ENCODE measurements at places on chromosomes 2 and 18.

GRCh38 chr2:202609381-202610145, 25.2 kb upstream of the FAM117B start:
- no peak for DNase-seq

- DNase-seq: no peak
Observed at GRCh38 chr2:114442510-114442909, at the start of gene DPP10. Gene DPP10, plus strand, starts transcription at chr2:114442641.

DNA sequence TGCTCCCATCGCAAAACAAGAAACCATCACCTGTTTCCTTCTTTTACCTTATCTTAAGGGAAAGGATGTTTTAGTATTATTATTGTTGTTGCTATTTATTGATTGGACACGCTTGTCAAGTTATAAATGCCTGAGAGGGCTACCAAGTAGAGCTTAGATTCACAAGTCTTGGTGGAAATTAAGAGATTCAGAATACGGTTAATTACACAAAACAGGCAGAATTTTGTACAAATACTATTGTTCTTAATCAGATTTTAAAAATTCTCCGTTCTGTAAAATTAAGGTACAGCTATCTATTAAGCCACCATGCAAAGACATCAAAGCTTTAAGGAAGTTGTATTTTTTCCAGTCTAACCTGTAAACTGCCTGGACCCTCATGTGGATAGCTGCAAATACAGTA, 1.1 kb upstream of the ZNF521 start:
- DNase-seq: no peak

DNA sequence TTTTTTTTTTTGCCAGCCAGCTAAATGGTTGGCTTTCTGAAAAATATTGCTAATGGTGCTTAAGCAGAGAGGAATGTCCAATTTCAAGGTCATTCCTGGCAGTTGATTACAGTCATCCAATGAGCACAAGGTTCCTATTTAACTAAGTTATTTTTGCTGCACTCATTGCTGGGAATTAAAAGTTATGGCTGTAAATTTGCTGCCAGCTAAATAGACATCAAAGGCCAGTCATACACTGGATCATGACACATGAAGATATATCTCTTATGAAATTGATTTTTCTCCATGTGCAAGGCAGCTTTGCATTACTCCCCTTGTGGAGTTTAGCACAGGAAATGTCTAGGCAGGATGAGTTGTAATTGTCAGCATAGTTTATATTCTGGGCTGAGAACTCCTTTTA, 1898.4 kb upstream of the CELF4 start:
- DNase-seq: no peak

DNA sequence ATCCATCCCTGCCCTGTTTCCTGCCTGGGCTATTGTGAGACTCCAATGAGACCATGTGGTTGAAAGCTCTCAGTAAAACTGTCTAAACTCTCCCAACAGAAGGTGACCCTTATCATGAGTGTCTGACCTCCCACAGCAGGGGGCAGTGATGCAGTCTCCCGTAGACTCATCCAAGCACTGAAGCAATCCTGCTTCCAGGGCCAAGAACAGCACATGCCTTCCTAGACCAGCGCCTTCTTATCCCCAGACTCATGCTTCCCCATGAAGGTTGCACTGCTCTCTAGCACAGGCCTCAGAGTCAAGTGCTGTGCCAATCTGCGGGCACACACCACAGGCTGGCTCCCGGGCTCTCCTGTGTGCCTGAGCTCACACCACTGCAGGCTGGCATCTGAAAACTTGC, 112.3 kb downstream of the TNS1 start:
- DNase-seq: no peak

DNA sequence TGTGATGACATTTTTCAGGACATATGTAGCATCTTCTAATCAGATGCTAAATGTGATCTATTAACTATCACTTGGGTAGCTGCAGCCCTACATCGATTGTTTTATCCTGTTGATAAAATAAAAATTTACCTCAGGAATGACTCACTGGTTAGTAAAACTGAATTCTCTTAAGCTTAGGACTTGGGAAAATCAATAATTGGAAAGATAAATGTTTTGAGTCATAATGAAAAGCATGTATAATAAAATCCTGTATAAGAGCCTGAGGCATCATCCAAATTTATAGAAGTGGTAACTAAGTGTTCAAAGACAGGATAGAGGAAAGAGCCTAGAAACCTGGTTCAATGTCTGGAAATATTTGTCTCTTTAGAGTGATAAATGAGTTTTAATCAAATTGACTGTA, 168.1 kb upstream of the VWC2L start:
- no peak for DNase-seq

DNA sequence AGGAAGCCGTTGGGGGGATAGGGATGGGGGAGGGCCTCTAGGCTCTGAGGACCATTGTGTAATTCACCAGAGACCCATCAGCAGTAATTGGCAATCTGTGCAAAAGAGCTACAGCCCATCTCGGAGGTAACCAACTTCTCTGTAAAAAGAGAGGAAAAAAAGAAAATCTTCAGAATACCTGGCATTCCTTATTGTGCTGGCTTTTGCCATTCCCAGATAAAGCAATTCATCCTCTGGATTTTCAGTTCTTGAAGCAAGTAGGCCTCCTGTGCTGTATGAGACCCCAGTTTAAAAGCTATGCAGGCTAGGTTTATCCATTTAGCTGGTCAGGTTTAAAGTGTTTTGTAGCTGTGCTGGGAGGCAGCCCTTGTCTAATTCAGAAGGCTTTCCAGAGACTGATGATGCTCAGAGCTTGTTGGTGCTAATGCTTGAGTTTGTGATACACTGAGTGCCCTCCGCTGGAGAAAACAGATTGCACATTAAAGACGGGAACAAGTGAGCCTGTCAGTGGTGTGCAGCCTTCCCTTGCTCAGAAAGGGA, at the start of gene LRRTM4:
LRRTM4 (minus strand) TSS at position 446 of the 540 bp plus-strand sequence.
- DNase-seq: no peak

- DNase-seq: no peak
Observed at GRCh38 chr2:11757101-11757500, 10.7 kb downstream of the LPIN1 start.

- no peak for DNase-seq
Observed at GRCh38 chr2:31812051-31812798, 198.6 kb downstream of the MEMO1 start.

- no peak for DNase-seq
Observed at GRCh38 chr2:31877008-31877407, 133.8 kb downstream of the MEMO1 start.

GRCh38 chr2:118223992-118224894, 136.0 kb downstream of the INSIG2 start:
- DNase-seq: no peak

GRCh38 chr18:46336278-46337111, 232.3 kb downstream of the HAUS1 start:
- no peak for DNase-seq
